ENCODE measurements at places on chromosomes 12 and 14. TPM values are rescaled to one million over a fixed set of nuclear protein-coding genes. Genes with fewer than 3 reads are reported as not detected.
A peak's percentile ranks its signal among the peaks of the same experiment; 100 is the strongest.

DNA sequence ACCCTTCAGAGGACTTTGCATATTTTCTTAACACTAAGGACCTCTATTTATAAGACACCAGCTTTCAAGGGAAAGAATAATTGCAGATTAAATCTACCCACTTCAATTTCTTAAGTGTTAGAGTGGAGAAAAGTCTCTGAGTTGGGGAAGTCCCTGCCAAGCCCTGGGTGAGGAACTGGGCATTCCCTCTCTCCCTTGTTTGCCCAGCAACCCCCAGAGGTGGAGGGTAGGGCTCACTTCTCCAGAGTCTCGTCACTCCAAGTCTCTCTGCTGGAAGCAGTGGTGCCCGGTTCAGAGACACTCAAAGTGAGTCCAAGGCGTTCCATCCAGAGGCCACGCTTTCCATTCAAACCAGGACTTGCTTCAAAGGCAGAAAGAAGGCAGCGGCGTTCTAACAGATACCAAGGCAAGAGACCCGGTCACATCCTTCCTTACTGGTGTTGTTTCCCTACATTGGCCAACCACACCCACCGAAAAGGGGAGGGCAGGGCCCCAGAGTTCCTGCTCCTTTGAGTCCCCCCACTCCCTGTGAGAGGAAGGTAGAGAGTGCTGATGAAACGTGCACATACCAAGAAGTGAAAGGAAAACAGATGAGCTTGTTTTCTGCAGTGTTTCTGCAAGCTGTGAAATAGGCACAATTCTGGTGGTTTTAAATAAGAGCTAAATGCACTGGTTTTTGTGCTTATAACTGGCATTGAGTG lies 6.1 kb upstream of the BDKRB2 start:
- DNase-seq = no peak

- DNase-seq = no peak
Measured at GRCh38 chr12:80484746-80485145, 40.7 kb downstream of the PTPRQ start.

GRCh38 chr12:53754633-53755264 lies 3.0 kb upstream of the CISTR start:
- DNase-seq = no peak

GRCh38 chr14:55519473-55520080 lies 60.4 kb upstream of the KTN1 start:
- DNase-seq = no peak

DNA sequence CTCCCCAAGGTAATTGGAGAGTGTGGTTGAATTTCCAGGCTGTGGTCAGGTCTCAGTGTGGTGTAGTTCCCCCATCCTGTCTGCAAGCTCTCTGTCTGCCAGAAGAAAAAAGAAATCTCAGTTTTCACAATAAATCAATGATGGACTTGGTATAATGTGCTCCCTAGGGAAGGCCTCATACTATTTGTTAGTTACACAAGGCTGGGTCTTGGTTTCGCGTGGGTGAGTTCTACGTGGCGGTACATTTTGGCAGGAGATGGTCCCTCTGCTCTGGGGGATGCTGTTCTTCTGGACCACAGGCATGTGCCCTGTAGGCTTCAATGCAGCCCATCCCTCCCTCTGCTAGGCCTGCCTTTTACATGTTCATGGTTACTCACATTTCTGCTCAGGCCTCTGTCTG lies 206.4 kb upstream of the PELI2 start:
- no peak for DNase-seq

DNA sequence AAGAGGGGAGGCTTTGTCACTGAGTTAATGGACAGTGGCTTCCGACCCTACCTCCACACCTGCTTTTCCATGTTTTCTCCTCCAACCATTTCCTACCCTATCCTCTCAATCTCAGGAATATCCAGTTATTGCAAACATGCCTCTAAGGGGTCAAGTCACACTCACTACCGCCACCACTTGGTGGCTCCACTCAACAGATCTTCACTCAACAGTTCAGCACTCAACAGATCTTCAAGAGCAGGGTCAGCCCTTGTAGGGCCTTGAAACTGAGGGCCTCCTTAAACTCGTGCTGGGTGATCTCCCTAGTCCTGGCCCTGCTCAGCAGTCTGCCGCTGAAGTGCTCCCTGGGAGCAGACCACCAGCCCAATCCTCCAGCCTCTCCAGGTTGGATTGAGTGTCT lies 14.2 kb downstream of the ZNF641 start:
- peak; percentile 66 for DNase-seq

GRCh38 chr12:21815306-21816062 lies 41.0 kb upstream of the KCNJ8 start:
- DNase-seq = no peak

- DNase-seq = no peak
Measured at GRCh38 chr12:107780298-107780697, 5.8 kb downstream of the ASCL4 start.

- no peak for DNase-seq
Measured at GRCh38 chr14:96168581-96168980, 36.1 kb upstream of the BDKRB2 start.

- DNase-seq = no peak
Measured at GRCh38 chr12:8064131-8064530, 2.0 kb downstream of the C3AR1 start.

- DNase-seq = no peak
Measured at GRCh38 chr12:23380419-23381100, 568.9 kb downstream of the SOX5 start.

- no peak for DNase-seq
Measured at GRCh38 chr14:106875503-106875902, 1349.1 kb downstream of the TMEM121 start.

DNA sequence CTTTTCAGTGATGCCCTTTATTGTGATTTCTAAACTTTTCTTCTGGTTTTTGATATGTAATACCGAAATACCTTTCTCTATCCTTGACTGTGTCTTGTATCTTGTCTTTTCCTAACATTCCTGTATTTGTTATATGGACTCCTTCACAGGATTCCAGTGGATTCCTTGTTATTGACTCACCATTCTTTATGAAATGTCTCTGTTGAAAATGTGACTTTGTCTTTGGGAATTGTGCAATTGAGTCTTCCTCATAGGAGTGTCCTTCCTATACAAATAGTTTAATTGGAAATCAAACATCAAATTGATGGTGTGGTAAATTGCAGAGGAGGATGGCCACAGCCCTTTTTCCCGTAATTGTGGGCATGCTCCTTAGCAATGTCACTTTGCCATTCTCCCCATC lies 296.6 kb upstream of the KITLG start:
- DNase-seq = no peak

GRCh38 chr14:71555654-71556559 lies 376.3 kb upstream of the RGS6 start:
- no peak for DNase-seq

GRCh38 chr12:100061814-100062213 lies 77.1 kb upstream of the ANKS1B start:
- no peak for DNase-seq

DNA sequence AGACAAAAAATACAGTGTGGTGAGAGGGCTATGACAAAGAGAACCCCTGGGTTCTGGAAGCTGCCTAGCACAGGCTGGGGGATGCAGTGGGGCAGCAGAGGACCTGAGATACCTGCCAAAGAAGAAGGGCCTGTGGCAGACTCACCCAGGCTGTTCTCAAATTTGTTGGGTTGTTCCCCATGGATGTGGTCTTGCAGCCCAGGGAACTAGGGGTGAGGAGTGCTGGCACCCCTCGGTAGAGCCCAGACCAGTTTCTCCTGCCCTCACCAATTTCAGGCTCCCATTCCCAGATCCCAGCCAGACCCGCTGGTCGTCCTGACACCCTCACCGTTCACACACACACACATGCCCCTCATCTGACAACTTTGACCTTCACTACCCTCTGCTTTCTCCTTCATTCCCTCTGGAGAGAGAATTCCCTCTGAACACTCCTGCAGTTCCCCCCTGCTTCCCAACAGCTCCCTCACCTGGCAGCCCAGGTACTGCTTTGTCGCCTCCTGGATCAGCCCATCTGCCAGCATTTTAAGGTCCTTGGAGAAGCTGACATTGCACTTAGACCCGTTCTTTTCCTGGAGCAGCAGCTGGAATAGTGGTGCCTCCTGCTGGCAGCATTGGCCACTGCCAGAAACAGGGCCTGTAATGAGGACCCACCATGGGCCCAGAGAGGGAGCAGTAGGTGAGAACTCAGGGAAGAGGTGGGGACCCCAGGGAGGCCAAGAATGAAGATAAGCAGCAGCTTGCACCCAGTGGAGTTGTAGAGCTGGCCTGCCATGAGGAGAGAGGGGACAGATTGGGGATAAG lies 5.9 kb upstream of the GDF11 start:
- peak; percentile 87 for DNase-seq

Gene PTPRR
- 0.85 TPM for total RNA-seq

Gene RNASE1
- 124 TPM for total RNA-seq

All from H7 (cell line).